Stimulated activated CD8-positive, alpha-beta memory T cell treated with anti-CD3 and anti-CD28 coated beads, Interleukin-4, amount 100 ng/mL, for 4 hours (primary cell): ENCODE measurements at places on chromosomes 1 and 21.

DNA sequence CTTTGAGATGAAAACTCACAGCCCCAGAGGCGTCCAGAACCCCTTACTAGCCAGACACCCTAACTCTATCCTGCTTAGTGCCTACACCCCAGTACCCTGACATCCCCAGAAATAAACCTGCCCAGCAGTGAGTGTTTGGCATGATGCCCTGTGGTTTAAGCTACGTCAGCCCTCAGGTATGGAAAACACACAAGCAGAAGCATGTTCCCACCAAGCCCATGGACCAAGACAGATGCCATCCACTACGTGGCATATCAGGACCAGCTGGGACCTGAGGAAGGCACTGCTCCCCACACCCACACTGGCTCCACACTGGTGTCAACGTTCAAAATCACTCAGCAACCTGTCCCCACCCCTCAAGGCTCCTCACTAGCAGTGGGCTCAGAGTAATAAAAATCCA lies 116.4 kb downstream of the SYT2 start:
- DNase-seq = no peak

DNA sequence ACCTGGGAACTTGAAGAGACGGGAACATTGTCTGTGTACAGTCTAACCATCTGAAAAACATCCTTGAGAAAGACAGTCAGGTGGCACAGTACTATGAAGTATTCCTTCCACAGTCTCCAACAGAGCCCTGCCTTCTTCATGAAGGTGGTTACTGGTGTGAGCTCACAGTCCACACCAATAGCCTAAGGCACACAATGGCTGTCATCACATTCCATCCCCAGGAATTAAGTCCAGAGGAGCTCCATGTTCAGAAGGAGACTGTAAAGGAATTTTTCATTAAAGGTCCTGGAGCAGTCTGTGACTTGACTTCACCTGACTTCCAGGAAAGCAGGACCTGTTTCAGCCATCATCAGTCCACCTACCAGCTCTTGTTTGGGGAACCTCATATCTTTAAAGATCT lies 180.2 kb downstream of the C1orf21 start:
- DNase-seq = no peak

- no peak for DNase-seq
Measured at GRCh38 chr1:242401937-242402336, 122.6 kb downstream of the PLD5 start.

DNA sequence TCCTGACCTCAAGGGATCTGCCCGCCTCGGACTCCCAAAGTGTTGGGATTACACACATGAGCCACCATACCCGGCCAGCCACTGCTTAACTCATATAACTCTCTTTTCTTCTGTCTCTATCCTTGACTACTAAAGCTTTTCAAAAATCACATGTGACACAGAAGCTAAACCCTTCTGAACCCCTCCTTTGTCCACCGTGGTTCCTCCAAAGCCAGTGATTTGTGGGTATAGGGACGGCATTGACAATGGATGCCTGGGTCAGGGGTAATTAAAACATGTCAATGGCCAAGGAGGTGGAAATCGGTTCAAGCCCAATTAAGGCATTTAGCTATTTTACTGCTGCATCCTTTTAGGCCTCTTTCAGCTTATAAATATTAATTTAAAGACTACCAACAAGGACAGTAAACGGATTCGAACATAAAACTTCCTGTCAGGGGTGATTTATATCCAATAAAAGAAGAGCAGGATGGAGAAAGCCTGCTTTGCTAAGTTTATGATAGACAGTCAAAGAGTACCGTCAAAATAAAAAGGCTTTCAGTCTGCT lies 242.3 kb downstream of the GPATCH2 start:
- no peak for DNase-seq

- no peak for DNase-seq
Measured at GRCh38 chr1:43801203-43801602, 93.9 kb downstream of the ST3GAL3 start.

DNA sequence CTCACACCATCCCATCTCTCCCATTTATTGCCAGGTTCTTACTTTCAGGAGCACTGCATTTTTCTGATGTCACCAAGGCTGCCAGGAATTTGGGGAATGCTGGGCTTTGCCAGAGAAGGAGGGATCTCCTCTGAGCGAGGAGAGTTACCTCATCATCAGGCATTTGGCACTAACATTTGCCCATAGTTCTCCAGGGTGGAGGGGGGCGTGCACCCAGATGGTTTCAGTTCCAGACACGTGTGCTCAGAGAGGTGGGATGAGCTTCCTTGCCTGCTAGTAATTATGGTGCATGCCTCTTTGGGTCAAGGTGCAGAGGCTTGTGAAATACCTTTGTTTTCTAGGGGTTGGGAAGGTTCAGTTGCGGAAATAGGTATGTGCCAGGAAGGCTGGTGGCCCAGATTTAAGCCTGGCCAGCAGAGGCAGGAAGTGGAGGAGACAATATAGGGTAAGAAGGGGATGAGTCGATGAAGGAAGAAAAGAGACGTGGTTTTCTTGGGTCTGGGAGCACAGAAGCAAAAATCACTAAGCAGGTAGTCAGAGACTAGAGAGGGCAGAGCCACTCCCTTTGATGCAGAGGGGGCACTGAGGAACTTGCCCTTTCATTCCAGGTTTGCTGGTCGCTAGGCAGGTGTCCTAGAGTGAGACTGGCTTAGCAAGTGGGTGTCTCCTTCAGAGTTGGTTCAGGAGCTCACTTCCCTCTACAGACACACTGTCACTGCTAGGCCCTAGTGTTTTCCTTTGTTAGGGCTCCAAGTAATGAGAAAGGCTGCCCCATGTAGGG lies 7.2 kb downstream of the TUFT1 start:
- DNase-seq = no peak

- no peak for DNase-seq
Measured at GRCh38 chr1:212607913-212608391, 609 bp upstream of the ATF3 start.

- no peak for DNase-seq
Measured at GRCh38 chr1:93031711-93032110, 47.4 kb upstream of the MTF2 start.

DNA sequence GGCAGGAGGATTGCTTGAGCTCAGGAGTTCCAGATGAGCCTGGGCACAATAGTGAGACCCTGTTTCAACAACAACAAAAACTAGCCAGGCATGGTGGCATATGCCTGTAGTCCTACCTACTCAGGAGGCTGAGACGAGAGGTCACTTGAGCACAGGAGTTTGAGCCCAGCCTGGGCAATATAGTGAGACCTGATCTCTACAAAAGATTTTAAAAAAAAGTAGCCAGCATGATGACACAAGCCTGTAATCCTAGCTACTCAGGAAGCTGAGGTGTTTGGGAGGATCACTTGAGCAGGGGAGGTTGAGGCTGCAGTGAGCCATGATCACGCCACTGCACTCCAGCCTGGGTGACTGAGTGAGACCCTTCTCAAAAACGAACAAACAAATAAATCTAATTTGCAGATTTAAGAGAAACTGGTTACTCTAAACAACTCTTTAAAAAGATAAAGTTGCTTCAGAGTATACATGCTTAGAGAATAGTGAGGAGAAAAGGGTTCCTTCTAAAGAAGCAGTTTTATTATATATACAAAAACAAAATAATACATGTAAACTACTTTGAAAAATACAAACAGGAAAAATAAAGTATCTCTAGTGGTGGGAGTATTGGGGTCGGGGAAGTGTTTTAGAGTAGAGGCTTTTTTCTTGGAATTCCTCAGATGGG lies 88.4 kb downstream of the ADCY10 start:
- DNase-seq = no peak

DNA sequence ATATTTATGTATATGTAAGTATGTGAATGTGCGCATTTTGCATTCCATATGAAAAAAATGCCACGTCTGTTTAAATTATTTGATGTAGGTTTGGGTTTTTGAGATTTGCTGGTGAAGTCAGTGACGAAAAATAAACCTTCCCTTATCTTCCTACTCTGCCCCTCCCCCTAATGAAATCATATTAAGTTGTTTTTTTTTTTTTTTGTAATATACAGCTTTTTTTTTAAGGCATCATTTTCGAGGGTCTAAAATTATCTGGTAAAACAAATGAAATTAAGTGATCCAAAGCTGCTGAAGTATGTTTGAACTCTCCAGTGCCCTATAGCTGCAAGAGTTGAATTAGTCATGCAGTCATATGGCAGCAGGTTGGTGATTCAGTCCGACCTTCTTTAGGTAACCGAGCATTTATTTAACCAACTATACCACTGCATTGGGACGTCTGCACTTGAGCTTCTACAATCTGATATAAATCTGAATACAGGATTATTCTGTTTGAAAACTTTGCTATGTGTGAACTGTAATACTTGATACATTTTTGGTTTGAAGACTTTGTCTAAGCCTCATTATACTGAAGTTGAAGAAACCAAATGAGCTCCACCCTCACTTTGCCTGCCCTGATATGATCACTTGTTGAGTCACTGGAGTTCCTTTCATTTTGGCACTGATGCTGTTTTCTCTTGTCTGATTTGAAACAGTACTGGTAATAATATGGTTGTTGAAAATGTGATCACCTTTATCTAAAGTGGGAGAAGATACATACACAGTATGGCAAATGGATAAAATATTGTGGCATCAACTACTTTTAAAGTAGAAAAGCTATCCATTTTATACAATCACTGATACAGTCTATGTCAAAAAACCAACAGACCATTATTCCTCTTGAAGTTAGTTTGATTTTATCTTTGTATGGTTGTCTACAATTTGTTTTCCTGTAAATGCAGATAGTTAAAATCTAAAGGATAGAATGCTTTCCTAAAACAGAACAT lies 11.7 kb downstream of the PDIK1L start:
- no peak for DNase-seq

DNA sequence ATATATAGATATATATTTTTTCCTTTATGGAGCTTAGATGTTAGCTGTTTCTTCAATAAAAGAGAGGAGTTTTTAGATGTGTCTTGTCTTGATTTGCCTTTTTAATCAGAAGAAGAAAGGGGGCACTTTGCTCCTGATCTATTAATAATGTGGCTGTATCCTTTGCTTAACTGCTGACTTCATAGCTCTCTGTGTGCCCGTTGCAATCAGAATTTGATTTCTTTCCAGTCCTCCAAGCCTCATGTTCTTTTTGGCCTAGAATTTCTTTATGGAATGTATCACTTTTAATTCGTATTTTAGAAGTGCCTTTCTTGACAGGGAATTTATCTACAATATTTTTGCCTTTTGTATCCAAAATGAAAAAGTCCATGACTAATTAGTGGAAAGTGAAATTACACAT lies 85.3 kb downstream of the C1orf21 start:
- DNase-seq = no peak

GRCh38 chr1:236345728-236346127 lies 48.4 kb upstream of the EDARADD start:
- DNase-seq = no peak

DNA sequence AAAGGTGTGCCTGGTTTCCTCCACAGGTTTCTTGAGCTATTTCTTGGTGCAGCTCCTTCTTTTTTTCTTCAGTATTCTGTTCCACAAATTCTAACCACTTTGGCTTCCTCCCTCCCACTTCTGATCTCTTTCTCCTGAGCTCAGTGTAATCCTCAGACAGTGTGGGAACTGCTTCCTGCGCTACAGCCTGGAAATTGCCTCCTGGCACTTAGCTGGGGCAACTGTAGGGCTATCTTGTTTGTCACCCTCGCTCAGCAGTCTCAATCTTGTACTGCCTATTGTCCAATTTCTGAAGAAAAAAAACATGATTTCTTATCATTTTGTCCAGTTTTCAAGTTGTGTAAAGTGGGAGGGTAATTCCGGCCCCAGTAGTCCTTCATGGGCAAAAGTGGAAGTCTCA lies 24.0 kb upstream of the GALNT2 start:
- no peak for DNase-seq

GRCh38 chr1:9108056-9108665 lies 20.7 kb downstream of the GPR157 start:
- DNase-seq = no peak

DNA sequence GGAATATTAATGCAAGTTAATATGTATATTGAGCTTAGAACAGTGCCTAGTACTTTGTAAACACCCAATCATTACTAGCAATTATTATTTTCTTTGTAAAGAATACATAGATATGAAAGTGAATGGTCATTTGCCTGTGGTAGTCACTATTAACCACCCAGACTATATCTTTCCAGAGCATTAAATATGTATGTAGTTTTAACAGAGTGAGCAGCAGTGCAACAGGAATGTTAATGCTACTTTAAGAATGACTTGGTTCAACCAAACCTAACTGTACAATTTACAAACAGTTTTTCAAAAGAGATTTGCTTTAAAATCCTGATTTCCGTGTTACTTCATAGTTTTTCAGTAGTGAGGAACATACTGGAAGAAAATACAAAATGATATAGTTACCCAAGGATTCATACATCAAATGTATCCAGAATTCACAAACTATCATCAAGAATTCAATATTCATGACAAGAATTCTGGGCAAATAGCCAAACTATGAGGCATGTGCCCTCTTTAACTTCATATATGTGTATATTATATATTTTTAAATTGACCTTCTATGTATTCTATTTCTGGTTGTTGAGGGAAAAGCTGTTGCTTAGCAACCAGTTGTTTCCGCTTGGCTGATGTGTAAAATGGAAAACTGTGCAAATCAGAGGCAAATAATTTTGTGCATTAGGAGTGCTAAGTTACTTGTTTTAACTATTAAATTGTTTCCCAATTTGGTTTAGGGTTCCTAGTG lies 34.9 kb upstream of the IVNS1ABP start:
- no peak for DNase-seq

DNA sequence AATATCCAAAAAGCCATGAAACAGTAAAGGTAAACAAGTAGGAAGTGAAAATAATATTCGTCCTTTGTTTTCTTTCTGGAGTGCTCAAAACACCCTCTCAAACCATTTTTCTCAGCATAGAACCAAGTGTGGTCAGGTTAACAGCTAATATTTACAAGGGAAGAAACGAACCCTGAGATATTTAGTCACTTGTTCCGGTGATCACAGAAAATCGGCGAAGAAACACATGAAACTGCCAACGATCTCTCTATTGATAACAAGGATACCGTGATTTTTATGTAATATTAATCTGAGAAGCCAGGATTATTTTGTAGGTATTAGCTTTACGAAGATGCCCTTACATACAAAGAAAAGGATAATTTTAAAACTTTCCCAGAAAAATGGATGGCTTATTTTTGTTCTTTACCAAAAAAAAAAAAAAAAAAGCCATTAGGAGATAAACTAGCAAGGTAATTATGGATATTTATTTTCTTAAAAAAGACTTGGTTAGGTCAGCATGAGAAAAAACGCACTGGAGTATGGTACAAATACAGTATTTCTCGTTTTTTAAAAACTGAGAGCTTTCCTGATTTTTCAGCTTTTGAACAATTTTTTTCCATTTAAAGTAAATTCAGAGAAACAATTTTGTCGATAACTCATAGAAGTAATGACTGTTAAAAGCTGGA lies 107.3 kb upstream of the HNRNPU start:
- DNase-seq = no peak

DNA sequence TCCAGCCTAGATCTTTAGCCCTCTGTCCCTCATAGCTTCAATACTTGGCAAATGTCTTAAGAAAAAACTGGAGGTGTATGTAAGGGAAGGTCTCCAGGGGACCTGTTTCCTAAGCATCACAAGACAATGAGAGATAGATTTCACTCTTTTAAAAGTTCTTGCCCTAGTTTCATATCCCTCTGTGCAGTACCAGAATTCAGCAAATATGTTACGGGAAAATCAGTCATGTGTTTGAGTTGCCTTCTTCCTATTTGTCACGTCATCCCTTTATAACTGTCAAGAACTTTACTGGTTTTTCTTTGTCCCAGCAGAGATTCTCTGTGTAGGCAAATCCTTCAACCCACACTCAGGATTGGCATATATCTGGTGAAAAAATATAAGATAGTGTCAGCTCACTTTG lies 32.3 kb downstream of the DNASE2B start:
- DNase-seq = no peak
